ENCODE measurements at places on chromosomes 7 and 10.

DNA sequence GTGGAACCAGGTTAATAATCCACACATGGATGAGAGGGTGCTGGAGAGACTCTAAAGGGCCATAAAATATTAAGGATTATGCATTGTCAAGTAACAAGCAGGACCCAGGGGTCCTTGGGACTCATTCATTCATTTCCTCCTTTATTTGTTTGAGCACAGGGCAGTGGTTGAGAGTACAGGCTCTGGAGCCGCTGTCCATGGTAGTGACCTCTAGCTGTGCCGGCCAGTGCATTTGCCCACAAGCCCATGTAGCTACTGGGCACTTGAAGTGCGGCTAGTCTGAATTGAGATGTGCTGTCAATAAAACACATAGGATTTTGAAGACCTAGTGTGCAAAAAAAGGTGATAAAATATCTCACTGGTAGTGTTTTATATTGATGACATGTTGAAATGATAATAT, 137.6 kb downstream of the C10orf105 start:
- no peak for DNase-seq

DNA sequence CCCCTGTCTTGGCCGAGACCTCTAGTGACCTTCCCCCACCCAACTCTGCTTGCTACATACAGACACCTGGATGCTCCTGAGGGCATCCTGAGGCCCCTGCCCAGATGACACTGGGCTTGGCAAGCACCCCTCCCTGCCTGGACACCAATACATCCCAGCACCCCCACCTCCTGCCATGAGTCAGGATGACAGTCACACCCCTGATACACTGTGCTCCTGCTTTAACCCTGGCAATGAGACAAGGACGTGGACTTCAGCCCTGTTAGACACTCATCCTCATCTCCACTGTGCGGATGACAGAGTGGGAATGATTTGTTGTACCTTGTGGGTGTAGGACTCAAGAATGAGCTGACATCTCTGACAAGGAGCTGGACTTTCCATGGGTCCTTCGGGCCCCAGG, 186.3 kb upstream of the ADCY1 start:
- DNase-seq = no peak

- DNase-seq = no peak
Observed at GRCh38 chr10:77081481-77081891, 556.1 kb downstream of the KCNMA1 start.

GRCh38 chr10:110220398-110220797, 13.0 kb downstream of the MXI1 start:
- no peak for DNase-seq

DNA sequence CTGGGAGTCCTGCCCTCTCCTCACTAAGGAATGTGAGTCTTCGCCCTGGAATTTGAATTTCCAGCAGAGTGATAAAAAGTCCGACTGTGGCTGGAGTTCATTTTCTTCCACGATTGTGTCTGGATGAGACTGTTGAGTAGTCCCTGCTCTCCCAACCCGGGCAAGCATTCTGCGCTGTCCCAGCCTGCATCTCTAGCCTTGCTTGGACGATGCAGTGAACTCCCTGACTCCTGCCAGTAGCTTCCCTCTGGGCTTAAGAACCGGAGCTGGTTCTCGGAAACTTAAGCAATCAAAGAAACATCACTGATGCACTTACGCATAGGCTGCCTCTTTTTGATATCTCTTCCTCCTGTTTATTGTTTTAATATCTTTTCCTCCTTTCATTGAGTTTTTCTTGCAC, 116.0 kb upstream of the FZD8 start:
- no peak for DNase-seq

DNA sequence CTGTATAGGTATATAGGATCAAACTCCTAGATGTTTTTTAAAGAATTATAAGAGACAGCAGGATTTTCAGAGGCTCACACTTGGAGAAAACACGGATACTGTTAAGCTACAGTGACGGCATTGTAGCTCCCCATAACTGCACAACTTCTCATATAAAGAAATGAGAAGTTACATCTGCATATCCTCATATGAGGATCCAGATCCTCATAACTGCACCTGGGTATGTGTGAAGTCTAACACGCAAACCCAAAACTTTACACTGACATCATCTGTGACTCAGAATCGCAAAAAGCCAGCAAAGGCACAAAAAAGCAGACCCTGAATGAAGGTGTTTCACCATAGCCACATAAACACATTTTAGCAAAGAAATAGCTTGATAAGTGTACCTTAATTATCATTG, 34.1 kb downstream of the NEBL start:
- no peak for DNase-seq
